ENCODE measurements at places on chromosomes 11 and 22. TPM values are rescaled to one million over a fixed set of nuclear protein-coding genes. Genes with fewer than 3 reads are reported as not detected.

Gene C11orf97
- not detected for total RNA-seq

Gene OPCML
- 0.27 TPM for total RNA-seq

Gene WDR74
- total RNA-seq, result 22.8 TPM

Gene MOV10L1
- total RNA-seq, result 0.46 TPM

Gene LARGE2
- not detected for total RNA-seq

Gene IL17REL
- total RNA-seq, result not detected

Gene GGTLC3
- not detected for total RNA-seq

Gene CABP4
- 0.11 TPM for total RNA-seq

Gene API5
- 38.8 TPM for total RNA-seq

Gene MAJIN
- not detected for total RNA-seq
